ENCODE measurements at places on chromosomes 7 and 10.

- DNase-seq, result no peak
Observed at GRCh38 chr10:69579464-69580060, 6.3 kb upstream of the NEUROG3 start.

DNA sequence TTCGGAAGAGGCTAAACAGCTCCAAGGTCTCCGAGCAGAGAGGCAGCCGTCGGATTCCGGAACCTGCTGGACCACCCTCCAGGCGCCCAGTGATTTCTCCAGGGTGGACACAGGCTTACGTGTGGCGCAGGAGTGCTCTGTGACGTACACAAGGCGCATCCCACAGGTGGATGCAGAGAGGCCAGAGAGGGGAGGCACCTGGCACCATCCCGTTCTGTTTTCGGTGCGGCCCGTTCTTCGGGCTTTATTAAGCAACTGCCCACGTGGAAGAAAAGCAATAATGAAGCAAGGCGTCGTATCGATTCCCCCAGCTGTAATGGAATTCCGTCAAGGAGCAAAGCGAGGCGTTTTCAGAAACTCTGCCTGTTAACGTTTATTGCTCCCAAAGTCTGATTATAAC lies 163.6 kb downstream of the PTPRN2 start:
- DNase-seq, result no peak

- DNase-seq, result no peak
Observed at GRCh38 chr7:98907570-98907969, 29.2 kb downstream of the TRRAP start.

DNA sequence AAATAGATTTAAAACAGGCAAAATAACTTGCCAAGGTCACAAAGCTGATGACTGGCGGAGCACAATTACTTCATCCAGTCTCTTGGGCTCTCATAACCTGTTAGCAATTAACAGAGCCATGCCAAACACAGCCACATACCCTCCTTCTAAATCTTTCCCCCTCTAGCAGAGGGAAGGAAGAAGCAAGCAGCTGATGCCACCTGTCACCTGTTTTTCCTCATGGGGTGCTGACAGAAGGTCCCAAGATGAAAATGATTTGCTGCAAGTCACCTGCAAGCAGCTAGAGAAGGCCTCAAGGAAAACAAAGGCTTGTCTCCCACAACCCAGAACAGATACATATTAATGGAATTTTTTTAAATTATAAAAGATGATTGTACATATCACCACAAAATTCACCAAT lies 117.8 kb downstream of the GFRA1 start:
- DNase-seq, result no peak

GRCh38 chr10:74750848-74751274 lies 75.5 kb upstream of the KAT6B start:
- DNase-seq, result no peak

- DNase-seq, result no peak
Observed at GRCh38 chr7:15239801-15240200, 322.0 kb downstream of the AGMO start.

DNA sequence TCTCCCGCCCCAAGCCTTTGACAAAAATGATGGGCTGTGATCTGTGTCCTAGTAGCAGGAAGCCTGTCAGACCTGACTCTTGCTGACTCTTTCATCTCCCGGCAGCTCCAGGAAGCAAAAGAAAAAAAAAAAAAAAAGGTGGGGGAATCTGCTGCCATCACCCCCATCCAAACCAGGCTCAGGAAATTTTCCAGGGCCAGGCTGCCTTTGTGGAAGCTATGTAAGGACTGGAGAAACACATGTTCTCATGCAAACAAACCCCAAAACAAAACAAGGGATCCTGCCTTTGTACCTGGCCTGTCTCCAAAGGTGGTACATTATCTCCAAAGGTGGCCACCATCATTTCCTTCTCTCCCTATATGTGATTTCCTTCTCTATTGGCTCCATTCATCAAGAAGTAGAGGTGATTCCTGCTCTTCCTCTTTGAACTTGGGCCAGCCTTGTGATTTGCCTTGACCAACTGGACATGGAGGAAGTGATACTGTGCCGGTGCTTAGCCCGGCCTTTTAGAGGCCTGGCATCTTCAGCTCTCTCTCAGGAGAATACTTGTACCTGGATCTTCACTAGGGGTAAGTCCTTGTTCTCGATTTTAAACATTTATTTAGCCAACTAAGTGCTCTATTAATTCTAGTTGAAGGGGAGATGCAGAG lies 192.2 kb upstream of the SVIL start:
- DNase-seq, result no peak

- no peak for DNase-seq
Observed at GRCh38 chr7:95631527-95631926, 35.2 kb upstream of the PDK4 start.

DNA sequence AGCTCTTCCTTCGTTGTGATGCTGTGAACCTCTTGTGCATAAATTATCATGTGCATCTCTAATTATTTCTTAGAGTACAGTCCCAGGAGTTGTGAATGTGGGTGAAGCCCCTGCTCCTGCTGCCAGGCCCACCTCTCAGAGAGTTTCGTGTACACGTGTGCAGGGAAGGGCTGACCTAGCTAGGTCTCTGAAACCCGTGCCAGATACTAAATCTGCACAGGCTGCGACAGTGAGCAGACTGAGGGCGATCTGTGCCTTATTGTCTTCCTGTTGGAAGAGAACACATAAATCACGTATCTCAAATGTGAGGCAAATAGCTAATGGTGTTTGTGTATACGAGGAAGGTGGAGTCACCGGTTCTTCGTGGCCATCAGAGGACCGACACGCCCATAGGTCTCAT lies 71.8 kb upstream of the DNAJB6 start:
- DNase-seq, result no peak

GRCh38 chr7:19670806-19671205 lies 38.0 kb downstream of the POLR1F start:
- no peak for DNase-seq

DNA sequence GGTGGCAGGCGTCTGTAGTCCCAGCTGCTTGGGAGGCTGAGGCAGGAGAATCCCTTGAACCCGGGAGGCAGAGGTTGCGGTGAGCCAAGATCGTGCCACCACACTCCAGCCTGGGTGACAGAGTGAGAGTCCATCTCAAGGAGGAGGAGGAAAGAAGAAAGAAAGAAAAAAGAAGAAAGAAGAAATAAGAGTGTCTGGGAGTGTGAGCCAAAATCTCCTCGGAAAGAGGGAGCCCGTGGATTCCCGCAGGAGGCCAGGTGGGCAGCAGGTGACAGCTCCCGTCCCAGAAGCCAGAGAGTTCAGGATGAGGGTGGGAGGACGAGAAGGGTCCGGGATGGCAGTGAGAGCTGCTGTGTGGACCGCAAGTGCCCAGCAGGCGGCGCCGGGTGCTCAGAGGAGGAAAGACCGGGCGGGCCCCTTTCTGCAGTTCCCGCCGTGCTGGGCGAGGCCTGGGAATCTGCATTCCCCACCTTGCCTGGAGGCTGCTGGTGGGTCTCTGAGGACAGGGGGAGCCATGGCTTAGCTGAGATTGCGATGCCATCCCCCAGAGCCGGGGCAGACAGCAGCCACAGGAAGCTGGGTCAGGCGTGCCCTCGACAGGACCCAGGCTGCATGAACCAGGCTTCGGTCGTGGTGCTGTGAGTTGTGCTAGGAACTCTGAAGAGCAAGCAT lies 17.1 kb upstream of the AMZ1 start:
- peak; percentile 72 for DNase-seq

DNA sequence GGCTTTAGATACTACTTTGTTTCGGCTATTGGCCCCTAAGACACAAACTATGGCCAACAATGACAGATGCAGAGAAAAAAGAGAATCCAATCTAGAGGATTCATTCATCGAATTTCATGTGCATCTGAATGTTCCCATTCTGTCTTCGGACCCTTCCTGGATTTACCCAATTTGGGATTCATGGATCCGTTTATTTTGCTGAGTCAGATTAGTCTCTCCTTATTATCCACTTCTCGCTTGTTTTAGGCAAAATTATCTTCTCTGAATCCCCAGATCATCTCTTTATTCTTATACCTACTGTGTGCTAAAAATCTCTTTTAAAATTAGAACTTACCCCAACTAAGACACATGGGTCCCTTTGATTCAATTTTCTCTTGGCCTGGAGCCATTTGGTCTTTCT lies 6.5 kb downstream of the TRPV6 start:
- DNase-seq, result no peak

GRCh38 chr10:79077488-79078173 lies 8.9 kb downstream of the ZMIZ1 start:
- no peak for DNase-seq

DNA sequence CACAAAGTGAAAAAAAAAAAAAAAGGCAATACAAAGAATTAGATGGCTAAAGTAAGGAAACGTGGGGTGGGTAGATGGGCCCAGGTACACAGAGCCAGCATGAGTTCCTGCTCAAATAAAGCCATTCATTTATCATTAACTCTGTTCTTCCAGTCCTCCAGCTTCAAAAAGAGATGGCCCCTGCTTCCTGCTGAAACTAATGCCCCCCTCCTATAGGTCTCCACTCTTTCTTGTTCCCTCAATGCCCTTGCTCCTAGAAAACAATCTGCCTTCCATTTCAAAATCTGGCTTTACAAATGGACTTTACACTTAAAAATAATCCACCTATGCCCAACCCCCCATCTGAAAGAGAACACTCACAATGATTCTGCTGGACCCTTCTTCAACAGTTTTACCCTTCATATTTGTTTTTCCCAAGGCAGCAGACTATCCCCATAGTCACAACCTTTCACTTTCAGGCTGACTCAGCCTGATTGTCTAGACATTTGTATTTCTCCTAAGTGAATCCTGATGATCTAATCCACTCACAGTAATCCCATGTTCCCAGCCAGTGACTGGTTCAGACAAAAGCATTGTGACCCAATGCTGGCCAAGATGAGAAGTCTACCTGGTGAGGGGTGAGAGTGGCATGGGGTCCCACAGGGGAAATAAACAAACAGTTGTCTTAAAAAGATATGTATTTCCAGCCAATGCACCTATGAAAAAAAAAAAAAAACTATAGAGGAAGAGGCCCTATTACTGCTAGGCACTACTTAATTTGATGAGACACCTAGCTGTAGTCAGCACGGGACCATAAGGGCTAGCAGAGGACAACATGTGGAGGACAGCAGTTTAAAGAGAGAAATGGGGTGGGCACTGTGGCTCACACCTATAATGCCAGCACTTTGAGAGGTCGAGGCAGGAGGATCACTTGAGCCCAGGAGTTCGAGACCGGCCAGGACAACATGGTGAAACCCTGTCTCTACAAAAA lies 74.6 kb upstream of the GRID1 start:
- no peak for DNase-seq

DNA sequence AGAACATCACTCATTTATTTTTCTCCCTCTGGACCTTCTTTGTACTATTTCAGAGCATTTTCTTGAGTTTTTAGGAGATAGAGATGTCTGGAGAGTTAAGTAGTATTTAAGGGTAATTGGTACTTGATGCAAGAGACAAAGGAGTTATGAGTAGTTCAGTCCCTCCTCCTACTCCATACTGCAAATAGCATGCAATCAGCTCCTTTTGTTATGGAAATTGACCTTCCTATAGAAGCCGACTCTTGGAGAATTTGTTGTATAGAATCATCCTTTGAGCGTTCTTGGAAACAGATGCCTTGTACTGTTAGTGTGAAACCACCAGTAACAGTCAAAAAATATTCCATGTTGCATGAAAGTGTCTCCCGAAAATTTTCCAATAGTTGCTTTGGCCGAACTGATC lies 428.2 kb upstream of the GALNT17 start:
- DNase-seq, result no peak

- DNase-seq, result no peak
Observed at GRCh38 chr10:52335665-52336064, 21.6 kb downstream of the DKK1 start.

DNA sequence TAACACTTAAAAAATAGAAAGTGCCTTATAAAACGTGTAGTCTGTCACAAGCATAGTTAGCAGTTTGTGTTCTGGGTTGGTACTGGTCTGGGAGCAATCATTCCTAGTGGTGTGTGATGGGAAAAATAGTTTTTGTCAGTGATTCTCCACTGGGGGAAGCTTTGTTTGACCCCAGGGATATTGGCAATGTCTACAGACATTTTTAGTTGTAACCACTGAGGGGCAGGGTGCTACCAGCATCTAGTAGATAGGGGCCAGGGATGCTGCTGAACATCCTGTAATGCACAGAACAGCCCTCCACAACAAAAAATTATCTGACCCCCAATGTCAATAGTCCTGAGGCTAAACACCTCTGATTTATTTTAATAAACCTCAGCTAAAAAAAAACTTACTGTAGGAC lies 51.6 kb upstream of the CREB5 start:
- no peak for DNase-seq

- DNase-seq, result no peak
Observed at GRCh38 chr10:27372095-27372494, 131.5 kb upstream of the ACBD5 start.

Measured in NCI-H446 (cell line).